Myocyte (in vitro differentiated cells): ENCODE measurements at places on chromosomes 6 and 20. TPM values are rescaled to one million over a fixed set of nuclear protein-coding genes. Genes with fewer than 3 reads are reported as not detected.

GRCh38 chr20:22946596-22946995 lies 88.5 kb upstream of the SSTR4 start:
- no peak for DNase-seq

The RBM38 gene
- 8.7 and 11.6 TPM in 2 replicates for total RNA-seq

- no peak for DNase-seq
Observed at GRCh38 chr6:168226902-168227318, 92.7 kb downstream of the DACT2 start.

GRCh38 chr6:170142559-170142958 lies 148.3 kb downstream of the DLL1 start:
- DNase-seq, result no peak

GRCh38 chr6:110939429-110940200 lies 18.9 kb upstream of the GTF3C6 start:
- DNase-seq, result no peak

GRCh38 chr6:30686009-30686907 lies at the start of gene PPP1R18:
PPP1R18 (minus strand) TSS chr6:30686645; CDS start chr6:30686018, 627 bp downstream.
- peak; percentile 80 for DNase-seq

DNA sequence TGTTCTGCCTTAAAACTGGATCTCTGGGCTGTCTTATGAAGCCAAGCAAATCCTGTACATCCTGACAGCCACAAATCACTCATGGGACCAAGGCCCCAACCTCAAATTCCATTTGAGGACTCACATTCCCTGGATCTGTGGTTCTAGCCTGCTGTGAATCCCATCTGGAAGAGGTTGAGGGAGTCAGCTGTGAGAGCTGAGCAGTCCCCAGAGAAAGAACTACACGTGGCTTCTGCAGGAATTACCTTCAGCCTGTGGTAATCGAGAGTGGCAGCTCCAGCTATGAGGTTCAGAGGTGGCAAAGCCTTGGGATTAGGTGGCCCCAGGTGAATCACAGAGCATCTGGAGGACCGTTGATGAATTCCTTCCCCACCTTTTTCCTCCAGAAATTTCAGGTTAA lies 245.2 kb downstream of the SLC24A3 start:
- peak; percentile 38 for DNase-seq

The ULBP1 gene
- total RNA-seq, result 0.16 and 0.26 TPM in 2 replicates

- no peak for DNase-seq
Observed at GRCh38 chr6:112117554-112117953, 30.2 kb downstream of the FAM229B start.

The TNFRSF6B gene
- 4.9 and 5.2 TPM in 2 replicates for total RNA-seq

The GJA1 gene
- 3.3 and 4.0 TPM in 2 replicates for total RNA-seq

DNA sequence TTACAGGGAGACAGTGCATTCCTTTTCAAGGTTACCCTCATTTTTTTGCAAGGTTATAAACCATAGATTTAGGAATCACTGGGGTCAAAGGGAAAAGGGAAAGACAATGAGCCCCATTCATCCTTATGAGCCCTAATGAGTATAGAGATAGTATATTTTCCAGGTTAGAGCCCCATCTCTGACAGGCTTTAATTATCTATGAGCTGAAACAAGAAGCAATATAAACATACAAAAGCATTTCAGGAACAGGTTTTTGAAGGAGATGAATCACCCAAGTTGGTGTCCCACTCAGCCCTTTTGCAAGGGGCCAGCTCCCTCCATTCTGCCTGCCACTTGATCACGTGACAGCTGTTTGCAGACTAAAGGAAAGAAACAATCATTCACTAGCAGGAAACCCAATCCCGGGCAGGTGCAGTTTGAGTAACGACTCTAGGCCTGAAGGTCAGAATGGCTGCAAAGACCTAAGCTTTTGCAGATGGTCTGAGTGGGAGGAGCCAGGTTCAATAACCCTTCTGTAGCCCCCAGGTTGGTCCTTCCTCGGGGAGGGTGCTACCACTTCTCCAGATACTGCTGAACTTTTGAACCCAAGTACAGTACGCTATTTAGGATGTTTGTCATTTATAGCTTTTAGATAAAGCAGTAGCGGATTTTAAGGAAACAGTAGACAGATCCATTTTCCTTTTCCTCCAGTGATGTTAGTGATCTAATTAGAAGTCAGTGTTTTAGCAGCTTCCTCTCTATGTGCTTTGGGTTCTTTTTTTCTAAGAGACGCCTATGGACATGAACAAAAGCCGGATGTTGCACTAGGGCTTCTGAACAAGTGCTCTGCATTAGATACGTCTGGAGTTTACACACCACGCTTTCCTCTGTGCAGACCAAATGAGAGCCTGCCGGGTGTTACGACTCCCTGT lies 253.2 kb downstream of the SOX4 start:
- DNase-seq, result peak; percentile 50

GRCh38 chr6:31864818-31865204 lies 2.2 kb upstream of the NEU1 start:
- no peak for DNase-seq

GRCh38 chr6:159758031-159759001 lies 3.5 kb upstream of the ACAT2 start:
- no peak for DNase-seq

GRCh38 chr6:81890846-81891245 lies 138.4 kb upstream of the TENT5A start:
- DNase-seq, result peak; percentile 51

The FUT9 gene
- not detected in 2 replicates for total RNA-seq

The SUMO4 gene
- 0.52 and 0.59 TPM in 2 replicates for total RNA-seq

The RAB44 gene
- not detected in 2 replicates for total RNA-seq

DNA sequence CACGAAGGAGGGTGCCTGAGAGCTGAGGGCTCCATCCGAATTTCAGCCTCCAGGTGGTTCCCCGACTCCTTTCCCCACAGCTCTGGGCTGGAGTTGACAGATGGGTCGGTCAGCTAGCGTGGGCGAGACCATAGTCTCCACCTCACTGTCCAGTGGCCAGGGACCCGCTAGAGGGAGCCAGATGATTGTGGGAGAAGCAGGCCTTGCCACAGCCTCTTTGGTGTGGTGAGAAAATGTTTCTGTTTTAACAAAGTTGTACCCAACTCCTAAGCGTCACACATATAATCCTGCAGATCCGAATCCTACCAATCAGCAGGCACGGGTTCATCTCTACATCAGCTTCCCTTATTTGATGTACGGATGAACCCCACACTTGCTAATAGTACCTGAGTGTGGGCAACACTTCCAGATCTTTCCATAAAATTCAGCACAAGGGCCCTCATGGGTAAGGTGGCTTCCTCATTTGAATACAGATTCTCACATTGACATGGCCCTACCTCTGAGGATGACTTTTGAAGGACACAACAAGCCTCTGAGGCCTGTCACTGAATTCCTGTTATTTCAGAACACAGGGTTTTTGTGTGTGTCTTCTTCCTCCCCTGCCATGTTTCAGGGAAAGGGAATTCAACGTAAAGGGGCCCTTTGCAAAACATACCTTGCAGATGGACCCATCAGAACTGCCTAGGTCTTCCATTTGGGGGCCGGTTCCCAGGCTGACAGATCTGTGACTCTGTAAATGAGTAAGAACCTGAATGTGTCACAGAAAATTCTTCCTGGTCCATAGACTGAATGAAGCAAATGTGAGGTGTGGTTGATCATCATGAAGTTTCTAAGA lies 103.2 kb upstream of the DUSP22 start:
- peak; percentile 93 for DNase-seq

DNA sequence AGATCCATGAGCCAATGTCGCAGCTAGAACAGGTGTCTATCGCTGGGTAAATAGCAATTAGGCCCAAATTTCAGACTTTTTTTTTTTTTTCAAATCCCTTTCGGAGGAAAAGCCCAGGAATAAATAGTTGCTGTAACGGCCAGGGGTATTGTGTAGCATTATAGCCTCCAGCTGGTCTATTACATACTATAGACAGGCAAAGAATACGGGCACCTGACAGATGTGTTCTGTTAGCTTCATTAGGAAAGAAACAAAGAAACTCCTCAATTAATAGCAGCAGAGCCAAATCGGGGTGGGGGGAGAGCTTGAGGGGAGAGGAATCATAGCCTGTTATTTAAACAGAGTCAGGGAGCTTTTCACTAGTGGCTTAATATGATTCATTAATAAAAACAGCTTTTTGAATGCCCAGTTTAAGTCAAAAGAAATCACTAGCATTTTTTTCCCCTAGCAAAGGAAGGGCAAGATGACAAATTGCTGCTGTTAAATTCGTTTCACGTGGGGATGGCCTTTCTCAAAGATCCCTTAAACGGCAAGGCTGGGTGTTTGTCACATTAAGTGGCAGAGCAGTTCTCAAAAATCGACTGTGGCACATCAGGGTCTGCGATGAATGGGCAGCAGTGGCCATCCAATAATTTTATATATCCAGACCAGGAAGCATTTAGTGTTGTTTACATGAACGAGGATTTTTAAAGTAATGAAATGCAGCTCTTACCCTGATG lies 139.4 kb downstream of the ID4 start:
- no peak for DNase-seq

The LY6G6C gene
- not detected in 2 replicates for total RNA-seq

DNA sequence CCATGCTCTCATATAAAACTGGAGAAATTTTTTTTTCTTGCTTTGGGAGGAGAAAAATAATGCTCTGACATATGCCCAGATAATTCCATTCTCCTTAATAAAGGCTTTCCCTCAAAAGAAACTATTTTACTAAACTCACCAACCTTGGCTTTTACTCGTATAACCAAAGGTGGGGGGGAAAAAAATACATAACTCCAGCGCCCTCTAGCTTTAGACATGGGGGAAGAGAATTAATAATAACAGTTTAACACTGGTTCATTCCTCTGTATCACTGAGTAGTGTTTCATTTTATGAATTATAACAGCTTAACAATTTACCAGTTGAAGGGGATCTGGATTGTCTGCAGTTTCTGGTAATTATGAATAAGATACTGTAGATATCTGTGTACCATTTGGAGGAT lies 1226.1 kb downstream of the GRIK2 start:
- peak; percentile 2 for DNase-seq

The POU5F1 gene
- total RNA-seq, result 1.4 and 2.5 TPM in 2 replicates

DNA sequence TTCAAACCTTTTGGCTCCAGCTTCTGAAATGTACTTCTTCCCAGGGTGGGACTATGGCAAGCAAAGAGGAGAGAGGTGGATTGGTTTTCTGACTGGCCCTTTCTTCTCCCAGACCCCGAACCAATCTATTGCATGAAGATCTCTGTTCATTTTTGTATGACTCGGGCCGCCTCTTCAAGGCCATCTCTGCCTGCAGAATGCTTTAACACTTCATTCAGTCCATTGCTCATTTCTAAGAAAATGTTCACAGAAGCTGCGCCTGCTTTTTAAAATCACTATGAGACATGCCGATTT lies 1.6 kb downstream of the VGLL2 start:
- DNase-seq, result no peak

DNA sequence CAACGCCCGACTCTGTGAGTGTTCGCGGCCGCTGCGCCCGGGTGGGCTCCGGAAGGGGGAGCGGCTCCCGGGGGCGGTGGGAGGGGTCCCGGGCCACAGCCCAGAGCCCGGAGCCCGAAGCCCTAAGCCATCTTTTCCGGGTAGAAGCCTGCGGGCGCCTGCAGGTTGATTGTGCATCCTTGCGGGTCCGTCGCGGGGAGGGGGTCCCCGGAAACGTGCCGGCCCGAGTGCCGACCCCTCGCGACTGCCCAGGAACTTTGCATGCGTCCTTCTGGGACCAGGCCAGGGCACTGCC lies 413 bp downstream of the PTPRA start:
- DNase-seq, result peak; percentile 60

DNA sequence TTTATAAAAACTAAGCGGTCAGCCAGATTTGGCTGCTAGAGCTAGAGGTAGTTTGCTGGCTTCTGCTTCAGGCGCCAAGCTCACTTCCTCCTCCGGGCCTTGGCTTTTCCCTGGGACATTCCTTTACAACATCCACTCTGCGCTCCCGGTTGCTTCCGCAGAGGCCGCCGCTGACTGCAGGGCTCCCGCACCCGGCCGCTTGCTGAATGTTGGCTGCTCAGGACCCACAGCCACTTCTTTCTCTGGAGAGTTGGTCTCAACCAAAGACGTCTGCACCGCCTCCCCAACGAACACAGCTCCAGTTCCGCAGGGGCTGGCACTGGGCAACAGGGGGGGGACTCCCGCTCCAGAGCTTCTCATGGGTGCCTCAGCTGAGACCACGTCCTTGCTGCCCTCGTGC lies 282.8 kb downstream of the TFAP2C start:
- DNase-seq, result no peak

The TBX18 gene
- total RNA-seq, result 22.6 and 26.7 TPM in 2 replicates

The ZSCAN12 gene
- 4.0 TPM in 2 replicates for total RNA-seq

The IL17F gene
- total RNA-seq, result not detected in 2 replicates

GRCh38 chr6:38144365-38144945 lies 324.9 kb downstream of the ZFAND3 start:
- no peak for DNase-seq

DNA sequence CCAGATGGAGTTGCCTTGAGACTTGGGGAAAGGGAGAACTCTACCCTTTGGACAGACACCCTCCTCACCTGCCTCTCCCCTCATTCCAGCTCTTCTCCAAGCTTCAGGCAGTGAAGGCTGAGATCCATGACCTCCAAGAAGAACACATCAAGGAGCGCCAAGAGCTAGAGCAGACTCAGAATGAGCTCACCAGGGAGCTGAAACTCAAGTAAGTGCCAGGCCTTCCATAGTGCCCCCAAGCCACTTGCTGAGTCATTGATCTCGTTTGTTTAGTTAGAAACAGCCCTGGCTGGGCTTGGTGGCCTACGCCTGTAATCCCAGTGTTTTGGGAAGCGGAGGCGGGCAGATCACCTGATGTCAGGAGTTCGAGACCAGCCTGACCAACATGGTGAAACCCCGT lies 39.2 kb downstream of the KIF3B start:
- DNase-seq, result no peak

DNA sequence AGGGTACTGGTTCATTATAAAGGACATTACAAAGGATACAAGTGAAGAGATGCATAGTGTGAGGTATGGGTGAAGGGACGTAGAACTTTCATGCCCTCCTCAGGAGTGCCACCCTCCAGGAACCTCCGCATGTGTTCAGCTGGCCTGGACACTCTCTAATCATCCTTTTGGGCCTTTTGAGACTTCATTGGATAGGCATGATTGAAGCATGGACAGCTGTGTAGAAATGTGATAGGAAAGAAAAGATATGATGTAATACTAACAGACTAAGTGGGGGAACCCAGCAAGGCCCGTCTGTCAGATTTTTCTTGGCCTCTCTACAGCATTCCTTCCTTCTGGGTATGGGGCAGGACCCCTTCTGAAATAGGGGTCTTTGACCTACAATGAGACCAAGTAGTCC lies 31.1 kb downstream of the DOP1A start:
- DNase-seq, result peak; percentile 57

GRCh38 chr20:18138639-18139583 lies 1.2 kb downstream of the KAT14 start:
- peak; percentile 2 for DNase-seq

DNA sequence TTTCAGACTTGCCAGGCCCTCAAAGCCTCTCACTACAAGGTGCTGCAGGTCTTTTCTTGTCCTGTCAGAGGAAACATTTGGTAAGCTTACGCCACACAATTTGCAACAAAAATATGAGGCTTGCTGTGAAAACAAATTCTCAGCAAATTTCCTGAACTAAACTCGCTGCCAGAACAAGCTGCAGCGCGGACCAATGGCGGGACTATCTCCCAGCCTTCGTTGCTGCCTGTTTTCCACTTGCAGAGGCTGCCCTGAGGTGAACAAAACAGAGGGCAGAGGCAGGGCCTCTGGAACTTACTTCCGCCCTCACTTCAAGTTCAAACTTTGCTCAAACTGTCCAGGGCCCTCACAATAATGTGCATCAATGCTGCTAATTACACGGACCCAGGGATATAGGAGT lies 12.4 kb downstream of the UQCC2 start:
- DNase-seq, result no peak

- DNase-seq, result peak; percentile 79
Observed at GRCh38 chr6:35573495-35574110, 60.9 kb upstream of the TULP1 start.

GRCh38 chr6:159038914-159039884 lies 5.6 kb downstream of the TAGAP start:
- no peak for DNase-seq

- DNase-seq, result no peak
Observed at GRCh38 chr6:13201336-13201735, 127.0 kb downstream of the TBC1D7 start.
